Activated CD4-positive, alpha-beta T cell treated with anti-CD3 and anti-CD28 coated beads, Interleukin-2, amount 50 U/mL, for 4 hours (primary cell): ENCODE measurements at places on chromosomes 5 and 9.

DNA sequence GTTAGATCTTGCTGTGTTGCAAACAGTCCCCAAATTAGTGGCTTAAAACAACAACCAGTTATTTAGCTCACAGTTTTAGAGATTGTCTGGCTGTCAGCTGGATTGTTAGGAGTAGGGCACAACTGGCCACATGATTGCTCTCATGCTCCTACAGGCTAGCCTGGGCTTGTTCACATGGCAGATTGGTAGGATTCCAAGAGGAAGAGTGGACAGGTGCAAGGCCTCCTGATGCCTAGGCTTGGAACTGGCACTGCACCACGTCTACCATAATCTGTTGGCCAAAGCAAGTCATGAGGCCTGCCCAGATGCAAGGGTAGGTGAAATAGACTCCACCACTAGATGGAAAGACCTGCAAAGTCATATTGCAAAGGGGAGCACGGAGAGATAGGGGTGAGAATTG is 76.4 kb downstream of the ACER2 start:
- no peak for DNase-seq

GRCh38 chr9:101254733-101255433 is 129.9 kb downstream of the BAAT start:
- no peak for DNase-seq

- DNase-seq: no peak
These were observed 220.8 kb downstream of the PRR16 start for GRCh38 chr5:120684749-120685415.

- no peak for DNase-seq
These were observed 98.7 kb downstream of the RAPGEF6 start for GRCh38 chr5:131536211-131536826.

- DNase-seq: no peak
These were observed 108.1 kb downstream of the SEMA5A start for GRCh38 chr5:9437741-9438240.

GRCh38 chr5:81815321-81815720 is 64.4 kb upstream of the SSBP2 start:
- DNase-seq: no peak

DNA sequence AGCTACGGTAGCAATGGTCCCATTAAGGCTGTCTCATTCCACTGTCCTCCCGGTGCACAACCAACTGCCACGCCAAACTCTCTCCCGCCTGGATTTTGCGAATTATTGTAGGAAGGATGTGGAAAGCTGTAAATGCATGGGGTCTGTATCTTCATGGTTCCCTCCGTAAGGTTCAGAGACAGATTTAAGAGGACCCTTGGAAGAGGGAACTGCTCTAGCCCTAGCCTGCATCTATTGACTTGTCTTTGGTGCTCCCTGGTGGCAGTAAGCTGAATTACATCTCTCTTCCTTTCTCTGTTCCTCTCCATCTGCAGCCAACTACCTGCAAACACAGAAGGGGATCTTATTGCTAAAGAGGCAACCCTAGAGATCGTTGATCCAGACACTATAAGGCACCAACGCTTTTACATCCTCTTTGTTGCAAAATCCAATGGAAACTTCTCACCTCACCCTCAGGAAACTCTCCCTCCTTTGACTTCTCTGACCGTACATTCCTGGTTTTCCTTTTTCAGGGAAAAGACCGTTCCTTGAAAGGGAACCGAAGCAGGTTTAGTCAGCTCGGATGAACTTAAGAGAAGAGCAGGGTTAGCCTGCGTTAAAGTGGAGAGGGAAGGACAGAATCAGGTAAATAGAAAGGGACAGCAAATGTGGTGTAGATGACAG is 11.9 kb downstream of the CAPSL start:
- DNase-seq: peak; percentile 54

GRCh38 chr5:15344954-15345353 is 155.0 kb upstream of the FBXL7 start:
- no peak for DNase-seq
